ENCODE measurements at places on chromosomes 1 and 21.

DNA sequence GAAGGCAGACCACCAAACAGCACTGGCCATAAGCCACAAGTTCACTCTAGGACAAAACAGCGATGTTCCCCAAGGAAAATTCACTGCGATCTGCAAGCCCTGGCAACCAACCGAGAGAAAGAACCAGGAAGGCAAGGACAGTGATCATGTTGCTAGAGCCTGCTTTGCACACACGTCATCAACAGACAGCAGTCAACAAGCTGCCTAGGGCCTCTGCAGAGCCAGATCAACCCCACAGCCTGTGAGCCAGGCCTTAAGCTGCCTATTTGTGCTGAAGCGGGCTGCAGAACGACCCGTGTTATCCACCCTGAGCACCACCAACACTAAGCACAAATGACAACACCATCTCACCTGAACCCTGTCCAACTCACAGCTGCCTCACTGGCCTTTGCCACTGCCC lies 6.2 kb upstream of the YRDC start:
- no peak for DNase-seq
- no peak overlapping the region for H3K4me3 ChIP-seq
- H3K36me3 ChIP-seq = peaks cover 9% of the 10 kb centered on the region
- H3K4me1 ChIP-seq = peaks cover 16% of the 10 kb centered on the region
- H3K27me3 ChIP-seq = no peaks in the 10 kb centered on the region

DNA sequence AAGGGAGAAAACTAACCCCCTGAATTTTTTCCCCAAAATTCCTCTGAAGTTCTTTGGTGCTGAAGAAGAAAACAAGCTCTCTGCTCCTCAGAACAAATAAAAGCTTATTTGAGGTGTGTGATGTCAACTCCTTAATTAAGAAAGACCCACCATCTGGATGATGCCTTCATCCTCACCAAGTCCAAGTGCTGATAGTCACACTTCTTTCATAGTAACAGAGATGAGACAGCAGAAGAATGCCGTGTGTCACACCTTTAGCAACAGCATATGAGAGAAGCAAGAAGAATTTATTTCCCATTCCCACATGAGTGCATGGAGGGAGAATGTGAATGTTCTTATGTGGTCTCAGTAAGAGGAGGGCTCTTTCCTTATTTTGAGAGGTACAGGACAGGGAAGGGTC lies 91.2 kb downstream of the TGFB2 start:
- H3K27me3 ChIP-seq = peaks cover 5% of the 10 kb centered on the region
- H3K4me3 ChIP-seq = no peak overlapping the region
- H3K36me3 ChIP-seq = no peaks in the 10 kb centered on the region
- no peaks in the 10 kb centered on the region for H3K4me1 ChIP-seq

DNA sequence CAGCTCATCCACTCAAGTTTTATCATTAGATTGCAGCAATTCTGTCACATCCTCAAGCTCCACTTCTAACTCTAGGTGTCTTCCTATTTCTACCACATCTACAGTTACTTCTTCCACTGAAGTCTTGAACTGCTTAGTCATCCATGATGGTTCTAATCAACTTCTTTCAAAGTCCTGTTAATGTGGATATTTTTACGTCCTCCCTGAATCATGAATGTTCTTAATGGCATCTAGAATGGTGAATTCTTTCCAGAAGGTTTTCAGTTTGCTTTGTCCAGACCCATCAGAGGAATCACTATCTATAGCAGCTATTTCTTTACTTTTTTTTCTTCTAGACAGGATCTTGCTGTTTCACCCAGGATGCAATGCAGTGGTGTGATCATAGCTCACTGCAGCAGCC lies 78.0 kb upstream of the RNPC3 start:
- no peak overlapping the region for H3K27ac ChIP-seq
- H3K4me1 ChIP-seq = peaks cover 6% of the 10 kb centered on the region
- no peaks in the 10 kb centered on the region for H3K36me3 ChIP-seq
- no peak overlapping the region for H3K4me3 ChIP-seq
- peaks cover under 1% of the 10 kb centered on the region for H3K27me3 ChIP-seq

- H3K4me3 ChIP-seq = no peak overlapping the region
- H3K27me3 ChIP-seq = peaks cover 2% of the 10 kb centered on the region
- no peaks in the 10 kb centered on the region for H3K36me3 ChIP-seq
- no peak for DNase-seq
- H3K27ac ChIP-seq = no peak overlapping the region
Observed at GRCh38 chr1:85351202-85351828, 74.9 kb upstream of the BCL10 start.

- H3K27me3 ChIP-seq = no peaks in the 10 kb centered on the region
- H3K4me3 ChIP-seq = no peak overlapping the region
- H3K4me1 ChIP-seq = no peaks in the 10 kb centered on the region
Observed at GRCh38 chr1:235775246-235775860, 91.4 kb downstream of the LYST start.

GRCh38 chr21:45466330-45467220 lies 61.6 kb downstream of the COL18A1 start:
- no peak for DNase-seq
- no peaks in the 10 kb centered on the region for H3K36me3 ChIP-seq
- H3K27ac ChIP-seq = no peak overlapping the region
- H3K4me3 ChIP-seq = no peak overlapping the region

- H3K36me3 ChIP-seq = peaks cover 31% of the 10 kb centered on the region
- no peak overlapping the region for H3K4me3 ChIP-seq
- no peaks in the 10 kb centered on the region for H3K27me3 ChIP-seq
- peaks cover 29% of the 10 kb centered on the region for H3K4me1 ChIP-seq
- no peak for DNase-seq
Observed at GRCh38 chr1:204455063-204455830, 39.4 kb downstream of the PIK3C2B start.

- H3K27me3 ChIP-seq = peaks cover 10% of the 10 kb centered on the region
- H3K4me3 ChIP-seq = no peak overlapping the region
- no peaks in the 10 kb centered on the region for H3K4me1 ChIP-seq
- H3K36me3 ChIP-seq = no peaks in the 10 kb centered on the region
- no peak for DNase-seq
- H3K27ac ChIP-seq = no peak overlapping the region
Observed at GRCh38 chr21:30081506-30081905, 85.1 kb downstream of the CLDN17 start.

- H3K27me3 ChIP-seq = peaks cover 8% of the 10 kb centered on the region
- H3K4me1 ChIP-seq = peaks cover 2% of the 10 kb centered on the region
- H3K4me3 ChIP-seq = no peak overlapping the region
- H3K36me3 ChIP-seq = no peaks in the 10 kb centered on the region
- no peak overlapping the region for H3K27ac ChIP-seq
- DNase-seq = peak; percentile 4
Observed at GRCh38 chr1:166379447-166379846, 212.6 kb upstream of the FAM78B start.

- peaks cover 14% of the 10 kb centered on the region for H3K4me1 ChIP-seq
- no peaks in the 10 kb centered on the region for H3K36me3 ChIP-seq
- H3K4me3 ChIP-seq = peak overlapping the region; percentile 64
- no peak for DNase-seq
- no peak overlapping the region for H3K27ac ChIP-seq
Observed at GRCh38 chr1:207645635-207646081, 725 bp downstream of the CR1L start.

- H3K36me3 ChIP-seq = no peaks in the 10 kb centered on the region
- H3K4me3 ChIP-seq = no peak overlapping the region
- H3K27ac ChIP-seq = no peak overlapping the region
- H3K27me3 ChIP-seq = peaks cover 7% of the 10 kb centered on the region
- no peaks in the 10 kb centered on the region for H3K4me1 ChIP-seq
Observed at GRCh38 chr1:170085091-170085490, 10.6 kb upstream of the KIFAP3 start.

DNA sequence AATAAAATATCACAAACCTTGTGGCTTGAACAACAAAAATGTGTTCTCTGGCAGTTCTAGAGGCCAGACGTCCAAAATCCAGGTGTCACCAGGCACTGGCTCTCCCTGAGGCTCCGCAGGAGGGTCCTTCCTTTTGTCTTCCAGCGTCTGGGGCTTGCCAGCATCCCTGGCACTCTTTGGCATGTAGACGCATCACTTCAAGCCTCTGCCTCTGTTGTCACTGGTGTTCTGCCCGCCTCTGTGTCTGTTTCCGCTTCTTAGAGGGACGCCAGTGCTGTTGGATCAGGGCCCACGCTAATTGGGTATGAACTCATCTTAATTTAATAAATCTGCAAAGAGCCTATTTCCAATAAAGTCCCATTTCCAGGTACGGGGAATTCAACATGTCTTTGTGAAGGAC lies 273.7 kb upstream of the C1orf174 start:
- H3K4me3 ChIP-seq = no peak overlapping the region
- H3K27me3 ChIP-seq = peaks cover 7% of the 10 kb centered on the region
- H3K4me1 ChIP-seq = no peaks in the 10 kb centered on the region
- H3K36me3 ChIP-seq = no peaks in the 10 kb centered on the region
- no peak overlapping the region for H3K27ac ChIP-seq
- DNase-seq = no peak

- no peak for DNase-seq
- H3K27me3 ChIP-seq = no peaks in the 10 kb centered on the region
- H3K4me1 ChIP-seq = peaks cover 30% of the 10 kb centered on the region
- no peak overlapping the region for H3K4me3 ChIP-seq
- no peak overlapping the region for H3K27ac ChIP-seq
Observed at GRCh38 chr1:24185076-24185475, 2.0 kb downstream of the IFNLR1 start.

DNA sequence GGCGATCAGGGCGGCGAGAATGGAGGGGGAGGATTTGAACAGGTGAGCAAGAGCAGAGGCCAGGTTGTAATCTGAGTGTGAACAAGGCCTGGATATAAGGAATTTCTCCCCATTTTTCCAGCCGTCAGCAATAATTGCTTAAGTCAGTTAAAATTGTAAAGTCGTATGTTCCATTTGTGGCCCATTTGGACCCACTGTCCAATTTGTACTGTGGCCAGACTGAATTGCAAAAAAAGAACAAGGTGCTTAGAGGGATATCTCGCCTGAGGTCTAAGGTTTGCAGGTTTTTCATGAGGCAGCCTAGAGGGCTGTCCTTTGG lies 1.0 kb downstream of the ERVH48-1 start:
- DNase-seq = no peak
- H3K27me3 ChIP-seq = no peaks in the 10 kb centered on the region

GRCh38 chr1:157161901-157162300 lies 23.7 kb upstream of the ETV3 start:
- H3K27me3 ChIP-seq = peaks cover 12% of the 10 kb centered on the region
- H3K4me1 ChIP-seq = peaks cover 4% of the 10 kb centered on the region
- H3K27ac ChIP-seq = no peak overlapping the region
- no peak overlapping the region for H3K4me3 ChIP-seq

DNA sequence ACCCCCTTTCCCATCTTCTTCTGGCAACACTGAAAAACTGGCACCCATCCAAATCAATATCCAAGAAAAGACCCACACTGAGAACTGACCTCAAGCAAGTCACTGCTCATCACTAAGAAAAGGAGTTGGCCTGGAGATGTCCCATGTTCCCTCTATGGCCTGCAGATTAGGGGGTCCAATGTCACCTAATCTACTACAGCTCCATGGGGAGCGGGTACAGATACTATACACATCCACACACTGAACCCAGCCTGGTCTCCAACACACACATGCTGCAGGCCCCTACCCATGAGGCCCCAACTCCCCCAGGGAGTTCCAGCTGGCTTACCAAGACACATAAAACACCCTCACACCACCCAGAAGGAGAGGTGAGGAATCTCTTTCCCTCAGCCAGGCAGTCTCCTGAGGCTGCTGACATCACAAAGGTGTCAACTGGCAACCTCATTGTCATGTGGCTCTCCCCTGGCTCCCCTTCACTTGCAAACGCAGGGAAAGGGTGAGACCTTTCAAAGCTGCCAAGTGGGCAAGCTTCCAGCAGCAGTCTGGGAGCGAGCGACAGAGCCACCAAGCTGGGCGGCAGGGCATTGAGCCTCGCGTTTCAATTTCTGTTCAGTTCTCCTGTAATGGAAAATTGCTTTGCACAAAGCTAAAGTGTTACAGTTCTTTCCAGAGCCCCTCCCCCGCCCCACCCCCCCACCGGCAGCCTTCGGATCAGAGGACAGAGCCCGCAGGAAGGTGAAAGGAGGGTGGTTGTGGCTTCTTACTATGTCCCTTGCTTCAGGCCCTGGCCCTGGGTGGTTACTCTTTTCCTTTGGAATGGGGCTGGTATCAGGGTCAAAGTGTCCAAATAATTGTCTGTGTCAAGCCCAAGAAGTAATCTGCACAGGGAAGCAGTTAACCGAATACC lies at the start of gene LRRC52:
TSS of gene LRRC52 (plus strand) at position 469 of the 907 bp plus-strand sequence. CDS start at position 766, 297 bp downstream.
- DNase-seq = peak; percentile 7
- H3K27ac ChIP-seq = no peak within 1 kb of the TSS
- H3K4me1 ChIP-seq = no peaks in the 10 kb centered on the region
- H3K36me3 ChIP-seq = no peaks in the 10 kb centered on the region
- H3K4me3 ChIP-seq = no peak within 1 kb of the TSS

- H3K4me3 ChIP-seq = no peak overlapping the region
- no peaks in the 10 kb centered on the region for H3K4me1 ChIP-seq
- H3K36me3 ChIP-seq = no peaks in the 10 kb centered on the region
- DNase-seq = no peak
- H3K27me3 ChIP-seq = peaks cover 5% of the 10 kb centered on the region
Observed at GRCh38 chr1:209490013-209490412, 93.5 kb upstream of the CAMK1G start.

GRCh38 chr1:173852105-173852504 lies 15.7 kb downstream of the GAS5 start:
- no peak overlapping the region for H3K27ac ChIP-seq
- no peaks in the 10 kb centered on the region for H3K27me3 ChIP-seq
- no peak overlapping the region for H3K4me3 ChIP-seq
- H3K36me3 ChIP-seq = peaks cover 43% of the 10 kb centered on the region
- no peak for DNase-seq

- no peaks in the 10 kb centered on the region for H3K27me3 ChIP-seq
- peaks cover 4% of the 10 kb centered on the region for H3K36me3 ChIP-seq
- peak; percentile 87 for DNase-seq
- H3K4me3 ChIP-seq = peak overlapping the region; percentile 82
- H3K27ac ChIP-seq = peak overlapping the region; percentile 99
Observed at GRCh38 chr1:22024485-22025367, 23.3 kb downstream of the CELA3A start.

GRCh38 chr1:207959141-207959825 lies 48.4 kb upstream of the CD34 start:
- H3K36me3 ChIP-seq = no peaks in the 10 kb centered on the region
- H3K27ac ChIP-seq = no peak overlapping the region
- peaks cover under 1% of the 10 kb centered on the region for H3K4me1 ChIP-seq
- H3K27me3 ChIP-seq = peaks cover 28% of the 10 kb centered on the region

GRCh38 chr1:61561666-61562065 lies 163.3 kb downstream of the TM2D1 start:
- no peak overlapping the region for H3K4me3 ChIP-seq
- DNase-seq = no peak
- no peak overlapping the region for H3K27ac ChIP-seq
- H3K36me3 ChIP-seq = peaks cover 4% of the 10 kb centered on the region
- H3K27me3 ChIP-seq = no peaks in the 10 kb centered on the region
- H3K4me1 ChIP-seq = no peaks in the 10 kb centered on the region

GRCh38 chr1:117644696-117645311 lies 39.0 kb downstream of the TENT5C start:
- H3K27me3 ChIP-seq = peaks cover 30% of the 10 kb centered on the region
- H3K27ac ChIP-seq = no peak overlapping the region
- H3K4me3 ChIP-seq = no peak overlapping the region

GRCh38 chr1:247112479-247112781 lies 8.3 kb upstream of the ZNF669 start:
- no peaks in the 10 kb centered on the region for H3K36me3 ChIP-seq
- DNase-seq = no peak
- H3K4me1 ChIP-seq = peaks cover 9% of the 10 kb centered on the region
- no peak overlapping the region for H3K27ac ChIP-seq

- H3K4me1 ChIP-seq = peaks cover 7% of the 10 kb centered on the region
- no peaks in the 10 kb centered on the region for H3K36me3 ChIP-seq
- H3K4me3 ChIP-seq = no peak overlapping the region
- no peak overlapping the region for H3K27ac ChIP-seq
- DNase-seq = no peak
Observed at GRCh38 chr1:90856463-90857007, 139.4 kb upstream of the BARHL2 start.

Data from activated CD4-positive, alpha-beta T cell treated with anti-CD3 and anti-CD28 coated beads for 36 hours (primary cell).